ENCODE measurements at places on chromosomes 1 and 21. TPM values are rescaled to one million over a fixed set of nuclear protein-coding genes. Genes with fewer than 3 reads are reported as not detected.

DNA sequence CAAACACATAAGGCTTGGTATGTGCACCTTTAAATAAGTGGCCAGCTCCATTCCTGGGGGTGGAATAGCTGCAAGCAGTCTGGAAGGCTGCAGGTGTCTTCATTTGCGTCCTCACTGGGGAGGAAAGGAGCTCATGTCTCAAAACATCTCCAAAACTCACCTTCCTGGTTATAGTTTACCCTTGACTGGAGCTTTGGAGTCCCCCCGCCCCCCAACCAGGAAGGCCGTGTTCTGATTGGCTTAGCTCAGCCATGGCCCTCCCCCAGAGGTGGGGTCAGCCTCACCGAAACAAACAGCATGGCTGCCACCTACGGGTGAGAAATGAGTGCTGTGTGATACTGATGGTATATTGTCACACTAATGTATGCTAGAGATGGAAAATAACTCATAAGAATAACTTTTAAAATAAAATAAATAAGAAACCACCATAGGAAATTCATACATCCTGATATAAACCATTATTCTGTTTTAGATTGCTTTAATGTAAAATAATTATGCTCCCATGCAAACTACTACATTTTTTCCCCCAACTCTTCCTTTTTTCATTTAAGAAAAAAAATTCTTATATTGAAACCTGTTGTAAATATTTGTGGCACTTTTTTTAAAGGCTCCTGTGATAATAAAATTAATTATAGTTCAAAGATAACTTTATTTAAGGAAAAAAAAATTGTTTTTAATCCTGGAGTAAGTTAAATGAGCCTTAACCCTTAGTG lies 90.8 kb downstream of the ZP4 start:
- peak; percentile 64 for DNase-seq

GRCh38 chr1:234683861-234684632 lies 74.1 kb upstream of the IRF2BP2 start:
- peak; percentile 78 for DNase-seq

- no peak for DNase-seq
These were observed 4.9 kb downstream of the LY9 start for GRCh38 chr1:160800645-160801408.

- no peak for DNase-seq
These were observed 22.1 kb downstream of the EIF2D start for GRCh38 chr1:206590025-206590758.

GRCh38 chr1:218494449-218494852 lies 149.3 kb downstream of the TGFB2 start:
- DNase-seq, result no peak

DNA sequence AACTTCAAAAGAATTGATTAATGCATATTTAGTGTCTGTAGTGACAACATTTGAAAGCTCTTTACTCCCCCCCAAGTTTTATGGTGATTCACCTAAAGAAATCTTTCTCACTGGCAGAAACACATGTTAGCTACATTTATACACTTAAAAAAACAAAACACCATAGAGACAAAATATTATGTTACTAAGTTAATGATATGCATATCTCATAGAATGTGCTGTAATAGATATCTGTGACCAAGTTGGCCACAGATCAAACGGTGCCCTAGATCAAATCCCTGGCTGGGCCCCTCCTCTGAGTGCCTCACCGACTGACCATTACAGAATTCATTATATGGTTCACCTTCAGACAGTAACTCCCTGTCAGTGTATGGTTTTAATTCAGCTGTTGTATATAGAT lies 322.1 kb upstream of the LYPLAL1 start:
- DNase-seq, result no peak

DNA sequence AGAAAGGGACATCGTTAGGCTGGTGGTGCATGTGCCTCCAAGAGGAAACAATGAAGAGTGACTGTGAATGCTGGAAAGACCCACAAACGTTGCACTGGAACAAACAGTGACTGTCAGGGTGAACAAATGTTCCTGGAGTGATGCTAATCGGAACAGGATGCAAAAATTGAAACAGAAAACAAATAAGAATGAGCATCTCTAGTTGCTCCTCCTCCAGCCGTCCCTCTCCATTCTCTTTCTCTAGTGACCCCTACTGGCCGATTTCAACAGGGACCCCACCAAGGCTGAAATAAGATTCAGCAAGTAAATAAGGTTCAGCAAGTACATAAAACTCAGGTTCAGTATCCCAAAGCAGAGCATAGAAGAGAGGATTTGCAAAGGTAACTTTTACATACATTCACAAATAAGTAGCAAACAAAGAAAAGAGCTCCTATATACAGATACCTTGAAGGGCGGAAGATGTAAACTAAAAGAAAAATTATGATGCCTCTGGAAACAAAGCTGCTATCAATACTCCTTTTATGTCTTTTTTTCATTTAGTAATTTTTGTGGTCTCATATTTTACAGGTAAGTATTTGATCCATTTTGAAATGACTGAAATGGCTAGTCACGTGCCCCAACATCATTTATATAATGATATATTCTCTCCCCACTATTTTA lies 836.1 kb upstream of the ADAMTS5 start:
- DNase-seq, result no peak

DNA sequence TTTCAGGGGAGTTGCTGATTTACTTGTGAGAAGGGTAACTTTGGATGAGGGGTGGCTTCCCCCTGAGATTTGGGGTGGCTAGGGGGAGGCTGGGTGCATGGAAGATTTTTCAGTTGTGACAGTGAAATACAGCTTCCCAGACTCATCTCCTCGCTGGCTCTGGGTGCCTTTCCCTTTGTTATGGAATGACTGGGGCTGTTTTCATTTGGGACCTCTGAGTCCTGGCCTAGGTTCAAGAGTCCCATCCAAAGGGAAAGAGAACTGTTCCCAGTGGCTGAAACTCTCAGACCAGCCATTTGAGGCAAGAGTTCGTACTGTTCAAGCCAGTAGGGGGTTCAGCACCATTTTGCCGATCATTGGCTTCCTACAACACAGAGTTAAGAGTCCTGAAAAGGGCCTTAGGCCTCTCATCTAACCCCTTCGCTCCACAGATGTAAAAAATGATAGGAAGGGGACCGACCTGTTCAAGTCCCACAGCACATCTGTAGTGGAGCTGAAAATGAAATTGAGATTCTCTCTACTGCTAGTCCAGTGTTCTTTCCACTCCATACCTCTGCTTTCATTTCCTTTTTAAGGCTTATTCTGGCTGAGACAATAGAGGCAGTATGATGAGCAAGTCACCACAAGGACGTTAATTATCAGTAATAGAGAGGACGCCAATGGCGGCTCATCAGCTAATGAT lies 958 bp downstream of the DDR2 start:
- peak; percentile 24 for DNase-seq

GRCh38 chr1:213987422-213987926 lies 299 bp upstream of the PROX1 start:
- DNase-seq, result peak; percentile 85

GRCh38 chr1:61263905-61264824 lies 181.8 kb downstream of the NFIA start:
- DNase-seq, result no peak

DNA sequence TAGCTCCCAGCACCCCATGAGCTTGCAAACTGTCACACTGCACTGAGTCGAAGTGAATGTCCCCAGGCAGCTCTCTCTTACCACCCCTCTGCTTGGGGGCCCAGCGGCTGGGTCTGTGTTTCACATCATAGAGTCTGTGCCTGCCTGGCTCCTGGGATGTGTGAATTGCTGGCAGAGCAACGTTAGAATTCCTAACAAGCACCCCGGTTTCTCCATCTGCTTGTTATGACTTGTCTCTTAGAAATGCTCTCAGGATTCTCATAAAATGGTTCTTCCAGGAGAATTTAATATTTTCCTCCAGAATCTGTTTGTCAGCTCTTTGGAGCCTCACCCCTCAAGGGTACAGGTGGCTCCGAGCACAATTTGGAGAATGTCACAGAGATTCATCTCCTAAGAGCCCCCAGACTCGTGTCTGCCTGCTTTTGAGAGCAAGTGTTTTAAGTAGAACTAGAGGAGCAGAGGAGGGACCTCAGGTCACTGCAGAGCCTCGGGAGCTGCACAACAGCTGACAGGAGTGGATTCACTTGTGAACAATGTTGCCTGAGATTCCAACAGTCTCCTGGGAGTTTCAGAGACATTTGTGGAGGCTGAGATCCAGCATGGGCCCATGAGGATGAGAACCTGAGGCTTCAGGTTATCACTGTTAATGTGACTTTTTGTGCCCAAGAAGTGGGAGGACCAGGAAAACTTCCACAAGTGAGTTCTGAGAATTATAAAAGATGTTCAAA lies 131.5 kb downstream of the KCNJ6 start:
- no peak for DNase-seq

GRCh38 chr1:240468656-240469055 lies 143.3 kb downstream of the GREM2 start:
- no peak for DNase-seq

GRCh38 chr21:42317341-42317741 lies 2.1 kb upstream of the TFF3 start:
- DNase-seq, result no peak

DNA sequence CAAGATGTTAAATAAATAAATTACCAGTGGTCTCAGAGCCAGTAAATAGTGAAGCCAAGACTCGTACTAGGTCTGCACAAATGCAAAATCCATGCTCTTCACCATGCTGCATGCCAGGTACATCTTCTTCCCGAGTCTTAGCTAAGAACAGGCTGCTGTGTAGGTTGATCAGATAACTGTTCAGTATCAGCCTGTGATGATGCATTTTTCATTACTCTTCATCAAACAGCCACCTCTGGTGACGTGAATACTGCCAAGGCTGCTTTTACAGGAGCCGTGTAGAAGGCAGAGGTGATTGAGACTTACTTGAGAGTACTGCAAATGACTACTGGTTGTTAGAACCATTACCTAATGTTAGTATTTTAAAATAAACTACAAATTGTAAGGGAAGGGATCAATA lies 39.3 kb upstream of the HOOK1 start:
- no peak for DNase-seq

GRCh38 chr1:82560566-82560965 lies 759.8 kb downstream of the ADGRL2 start:
- DNase-seq, result no peak

- DNase-seq, result peak; percentile 8
These were observed 262.8 kb upstream of the PBX1 start for GRCh38 chr1:164296172-164296571.

GRCh38 chr1:212161231-212161781 lies 123.9 kb upstream of the PPP2R5A start:
- no peak for DNase-seq

The NBPF20 gene
- total RNA-seq, result 1.1 TPM

The CCDC185 gene
- 0.35 TPM for total RNA-seq

The FCGR2B gene
- total RNA-seq, result 9.1 TPM

The HSPA6 gene
- 3.0 TPM for total RNA-seq

The PDC gene
- total RNA-seq, result not detected

The ACTA1 gene
- 54.5 TPM for total RNA-seq

The C4BPA gene
- total RNA-seq, result not detected

The GRIK1 gene
- total RNA-seq, result not detected

The INSRR gene
- 0.06 TPM for total RNA-seq

The CFHR5 gene
- total RNA-seq, result not detected

The PLEKHO1 gene
- 36.2 TPM for total RNA-seq

The KIF26B gene
- total RNA-seq, result 0.29 TPM

The ZMYM1 gene
- total RNA-seq, result 5.5 TPM

The CPLANE2 gene
- 4.0 TPM for total RNA-seq
